Activated T-helper 1 cell treated with anti-CD3 and anti-CD28 coated beads, Interleukin-2, amount 50 U/mL, for 16 hours (primary cell): ENCODE measurements at places on chromosomes 6 and 20.

GRCh38 chr6:109514946-109515345 is 31.9 kb upstream of the ZBTB24 start:
- no peak for DNase-seq

DNA sequence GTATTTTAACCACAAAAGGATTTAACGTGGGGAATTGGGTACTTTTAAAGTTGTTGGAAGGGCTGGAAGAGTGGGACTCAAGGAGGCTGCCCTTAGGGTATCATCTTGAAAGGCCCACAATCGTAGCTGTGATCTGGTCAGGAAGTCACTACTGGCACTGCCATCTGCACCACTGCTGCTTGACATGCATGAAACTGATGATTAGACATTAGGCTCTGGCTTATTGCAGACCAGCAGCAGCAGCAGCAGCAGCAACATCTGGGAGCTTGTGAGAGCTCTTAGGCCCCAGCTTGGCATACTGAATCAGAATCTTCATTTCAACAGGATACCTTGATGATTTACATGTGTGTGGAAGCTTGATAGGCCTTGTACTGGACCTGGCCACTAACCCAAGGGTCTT is 68.6 kb downstream of the PHF20 start:
- no peak for DNase-seq

DNA sequence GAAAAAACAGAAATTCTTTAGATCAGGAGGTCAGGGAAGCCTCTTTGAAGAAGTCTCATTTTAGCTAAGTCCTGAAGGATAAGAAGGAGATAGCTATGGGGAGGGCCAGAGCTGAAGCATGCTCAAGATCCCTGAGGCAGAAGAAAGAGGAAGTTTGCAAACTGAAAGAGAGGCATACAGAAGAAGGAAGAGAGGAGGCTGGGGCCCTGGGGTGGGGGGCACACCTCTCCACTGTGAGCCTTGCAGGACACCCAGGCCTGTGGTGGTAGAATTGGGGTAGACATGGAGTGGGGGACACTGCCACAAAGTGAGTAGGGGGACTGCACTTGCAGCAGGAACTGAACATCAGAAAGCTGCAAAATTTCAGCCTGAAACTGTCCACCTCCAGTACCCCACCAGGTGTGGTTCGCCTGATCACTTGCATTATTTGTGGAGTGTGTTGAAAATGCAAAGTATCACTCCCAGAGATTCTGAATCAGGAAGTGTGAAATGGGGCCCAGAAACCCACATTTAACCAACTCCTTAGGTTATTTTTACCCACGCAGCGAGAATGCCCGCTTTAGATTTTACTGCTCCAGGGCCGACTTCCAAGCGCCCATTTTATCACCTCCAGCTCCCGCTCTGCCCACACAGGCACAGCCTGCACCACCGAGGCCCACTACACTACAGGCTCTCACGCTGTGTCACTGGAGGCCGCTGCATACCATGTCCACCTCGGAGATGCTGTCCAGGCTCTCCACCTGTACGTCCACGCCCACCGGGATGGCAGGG is 44.0 kb downstream of the GABRR2 start:
- DNase-seq, result no peak

- DNase-seq, result no peak
These were observed 1.7 kb downstream of the PREX1 start for GRCh38 chr20:48826069-48826468.

- no peak for DNase-seq
These were observed 5.1 kb upstream of the ADAM33 start for GRCh38 chr20:3686867-3687321.

DNA sequence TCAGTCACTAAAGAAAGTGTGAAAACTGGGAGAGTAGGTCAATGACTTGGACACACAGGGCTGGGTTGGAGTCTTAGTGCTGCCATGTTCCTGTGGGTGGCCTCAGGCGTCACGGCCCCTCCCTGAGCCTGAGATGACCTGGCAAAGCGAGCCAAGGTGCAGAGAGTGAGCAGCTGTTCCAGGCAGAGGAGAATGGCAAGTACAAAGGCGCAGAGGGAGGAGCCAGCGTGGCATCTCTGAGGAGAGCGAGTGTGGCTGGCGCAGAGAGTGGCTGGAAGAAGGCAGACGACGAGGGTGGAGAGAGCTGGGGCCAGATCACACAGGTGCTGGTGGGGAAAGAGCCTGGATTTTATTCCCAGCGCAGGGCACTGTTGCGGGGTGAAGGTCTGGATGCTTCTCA is 20.6 kb upstream of the CHMP4B start:
- DNase-seq, result no peak

DNA sequence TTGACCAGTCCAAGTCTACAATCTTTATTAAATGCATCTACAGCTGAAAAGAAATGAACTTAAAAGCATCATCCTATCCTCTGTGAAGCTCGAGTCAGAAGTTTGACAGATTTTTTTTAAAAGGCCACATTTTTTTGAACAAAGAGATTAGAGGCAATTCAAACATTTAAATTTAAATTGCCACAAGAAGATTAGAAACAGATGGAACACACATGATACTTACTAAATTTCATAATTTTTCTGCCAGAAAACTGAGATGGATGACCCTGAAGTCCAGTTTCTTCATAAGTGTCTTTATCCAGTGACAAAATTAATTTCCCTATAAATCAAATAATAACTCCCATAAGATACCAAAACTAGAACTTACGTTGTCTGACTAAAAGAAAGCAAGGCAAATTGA is 4.3 kb downstream of the RPP40 start:
- no peak for DNase-seq

GRCh38 chr6:135372758-135373157 is 124.8 kb downstream of the AHI1 start:
- no peak for DNase-seq

DNA sequence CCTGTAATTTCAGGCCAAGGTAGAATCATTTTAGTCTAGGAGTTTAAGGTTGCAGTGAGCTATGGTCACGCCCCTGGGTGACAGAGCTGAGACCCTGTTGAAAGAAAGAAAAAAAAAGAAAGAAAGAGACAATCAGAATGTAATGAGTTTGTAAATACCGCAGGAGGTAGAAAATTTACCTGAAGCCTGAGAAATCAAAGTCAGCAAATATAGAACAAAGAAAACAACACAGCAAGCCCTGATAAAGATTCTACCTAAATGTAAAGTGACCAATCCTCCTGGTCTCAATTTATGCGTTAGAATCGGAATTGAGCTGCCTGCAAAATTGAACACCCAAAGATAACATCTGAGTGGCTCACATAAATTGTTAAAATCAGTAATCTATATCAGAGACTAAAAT is 146.5 kb upstream of the ZNF184 start:
- DNase-seq, result no peak

DNA sequence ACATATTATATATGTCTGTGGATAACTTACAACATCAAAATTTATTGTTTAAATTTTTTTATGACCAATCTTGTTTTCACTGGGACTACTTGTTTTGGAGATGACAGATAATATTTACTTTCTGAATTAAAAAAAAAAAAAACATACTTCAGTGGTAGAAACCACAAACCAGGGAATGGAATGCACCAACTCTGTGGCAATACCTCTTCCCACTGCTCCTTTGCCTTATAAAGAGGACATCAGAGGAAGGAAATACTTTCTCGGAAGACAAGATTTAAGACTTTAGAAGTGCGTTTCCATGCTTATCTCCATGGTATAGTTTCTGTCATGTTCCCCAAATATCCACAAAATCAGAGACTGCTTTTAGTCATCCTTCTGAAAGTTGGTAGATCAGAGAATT is 1241.1 kb upstream of the EYS start:
- no peak for DNase-seq

- DNase-seq, result no peak
These were observed 30.4 kb upstream of the PNRC1 start for GRCh38 chr6:89050155-89050554.

DNA sequence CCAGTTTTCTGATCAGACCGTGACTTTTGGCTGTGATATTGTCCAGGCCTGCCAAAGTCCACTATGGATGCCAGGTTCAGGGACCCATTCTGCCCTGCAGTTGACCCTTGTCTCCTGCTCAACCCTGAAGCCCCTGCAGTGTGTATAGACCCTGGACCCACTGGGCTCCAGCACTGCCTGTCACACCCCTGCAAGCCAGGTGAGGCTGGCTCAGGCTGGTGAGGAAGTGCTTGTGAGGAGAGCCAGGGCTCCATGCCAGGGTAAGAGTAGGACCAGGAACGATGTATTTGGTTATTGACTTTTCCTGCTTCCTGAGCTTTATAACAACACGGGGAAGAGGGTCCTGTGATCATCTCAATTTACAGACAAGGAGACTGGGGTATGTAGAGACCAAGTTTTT is 19.1 kb upstream of the CD93 start:
- DNase-seq, result no peak

DNA sequence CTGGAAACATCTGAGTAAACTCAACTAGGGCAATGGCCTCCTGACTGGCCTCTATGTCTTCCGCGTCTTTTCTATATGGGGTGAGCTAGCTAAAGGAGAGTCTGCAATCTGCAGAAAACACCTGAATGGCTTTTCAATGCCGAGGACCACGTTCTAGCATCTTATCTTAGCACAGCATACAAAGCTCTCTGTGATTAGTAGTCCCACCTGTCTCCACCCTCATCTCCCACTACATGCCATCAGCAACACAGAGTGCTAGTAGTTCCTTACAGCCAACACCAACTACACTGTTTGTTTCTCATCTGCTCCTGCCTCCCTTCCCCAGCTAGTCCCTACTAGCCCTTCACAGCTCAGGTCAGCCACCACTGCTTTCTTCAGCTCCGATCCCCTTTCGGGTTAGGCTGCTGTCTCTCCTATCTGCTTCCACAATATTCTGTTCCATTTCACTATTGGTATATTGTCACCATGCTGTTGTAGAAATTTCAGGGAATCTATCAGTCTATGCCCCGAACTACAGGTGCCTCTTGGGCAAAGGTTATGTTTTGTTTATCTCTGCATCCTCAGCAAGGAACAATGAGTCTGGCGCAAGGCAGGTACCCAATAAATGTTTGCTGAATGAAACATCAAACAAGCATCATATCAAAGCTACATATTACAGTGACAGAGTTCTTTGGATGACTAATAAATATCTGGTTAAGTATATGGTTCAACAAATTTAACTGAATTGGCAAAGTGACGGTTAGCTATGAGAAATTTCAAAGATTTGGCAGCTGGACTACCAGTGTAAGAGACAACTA is 12.2 kb downstream of the LYRM4 start:
- DNase-seq, result no peak

GRCh38 chr20:25525867-25526266 is 59.5 kb downstream of the NINL start:
- no peak for DNase-seq

- DNase-seq, result no peak
These were observed 150.9 kb downstream of the JARID2 start for GRCh38 chr6:15396808-15397207.

DNA sequence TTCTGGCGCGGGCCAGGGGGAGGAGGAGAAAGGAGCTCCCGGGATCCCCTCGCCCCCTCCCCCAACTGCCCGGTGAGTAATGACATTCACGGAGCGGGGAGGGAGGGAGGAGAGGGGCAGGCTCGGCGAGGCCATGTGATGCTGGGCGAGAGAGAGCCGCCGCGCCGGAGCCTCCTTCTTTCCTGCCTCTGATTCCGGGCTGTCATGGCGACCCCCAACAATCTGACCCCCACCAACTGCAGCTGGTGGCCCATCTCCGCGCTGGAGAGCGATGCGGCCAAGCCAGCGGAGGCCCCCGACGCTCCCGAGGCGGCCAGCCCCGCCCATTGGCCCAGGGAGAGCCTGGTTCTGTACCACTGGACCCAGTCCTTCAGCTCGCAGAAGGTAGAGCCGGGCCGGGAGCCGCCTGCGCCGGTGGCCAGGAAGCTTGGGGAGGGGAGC is at the start of gene GDAP1L1:
Gene GDAP1L1, plus strand, starts transcription at position 178 of the 441 bp plus-strand sequence. Its CDS starts 27 bp downstream, at position 205.
- no peak for DNase-seq

GRCh38 chr6:119158057-119158848 is 79.8 kb upstream of the FAM184A start:
- no peak for DNase-seq

DNA sequence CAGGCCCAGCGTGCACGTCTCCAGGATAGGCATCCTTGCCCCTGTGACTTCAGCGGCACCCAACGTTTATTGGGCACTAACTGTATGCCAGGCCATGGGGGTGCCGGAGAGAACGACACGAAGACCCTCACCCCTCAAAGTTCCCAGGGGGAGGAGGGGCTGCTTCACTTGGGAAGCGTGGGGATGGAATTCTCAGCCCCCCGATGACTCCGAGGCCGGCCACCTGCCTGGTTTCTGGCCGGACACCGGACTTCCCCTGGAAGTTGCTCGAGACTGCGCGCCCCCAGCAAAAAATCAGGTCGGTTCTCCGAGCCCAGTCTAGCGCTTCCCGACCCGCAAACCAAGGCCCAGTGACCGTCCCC is 275 bp upstream of the MAVS start:
- DNase-seq, result no peak

DNA sequence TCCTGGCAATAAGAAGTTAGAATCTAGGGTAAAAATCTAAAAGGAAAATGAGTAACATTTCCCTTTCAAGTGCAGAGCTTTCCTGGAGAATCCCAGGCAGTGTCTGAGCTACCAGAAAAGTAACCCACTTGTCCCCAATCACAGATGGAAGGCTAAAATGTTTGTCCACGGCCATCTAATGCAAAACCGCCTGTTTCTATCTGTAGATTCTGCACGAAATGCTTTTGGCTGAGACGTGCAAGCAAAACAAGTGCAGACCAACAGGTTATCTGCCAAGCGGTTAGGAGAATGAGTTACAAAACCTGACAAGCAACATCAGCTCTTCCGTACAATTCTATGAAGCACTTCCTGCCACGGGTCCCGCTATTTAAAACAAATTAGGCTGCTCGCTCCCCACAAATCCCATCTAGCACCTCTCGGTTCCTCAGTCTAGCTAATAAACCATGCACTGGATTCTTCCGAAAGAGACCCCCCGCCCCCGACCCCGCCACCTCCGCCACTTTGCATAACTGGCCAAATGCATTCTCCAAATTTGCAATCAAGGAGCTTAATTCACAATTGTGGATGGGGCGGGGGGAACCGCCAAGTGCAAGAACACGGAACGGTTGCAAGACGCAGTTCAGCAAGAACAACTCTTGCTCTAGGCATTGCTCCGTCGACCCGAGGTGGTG is 1.4 kb downstream of the ELOVL5 start:
- no peak for DNase-seq

GRCh38 chr6:44771647-44772415 is 384.3 kb downstream of the CDC5L start:
- no peak for DNase-seq

- peak; percentile 46 for DNase-seq
These were observed 58.4 kb downstream of the SMLR1 start for GRCh38 chr6:130885392-130886192.

DNA sequence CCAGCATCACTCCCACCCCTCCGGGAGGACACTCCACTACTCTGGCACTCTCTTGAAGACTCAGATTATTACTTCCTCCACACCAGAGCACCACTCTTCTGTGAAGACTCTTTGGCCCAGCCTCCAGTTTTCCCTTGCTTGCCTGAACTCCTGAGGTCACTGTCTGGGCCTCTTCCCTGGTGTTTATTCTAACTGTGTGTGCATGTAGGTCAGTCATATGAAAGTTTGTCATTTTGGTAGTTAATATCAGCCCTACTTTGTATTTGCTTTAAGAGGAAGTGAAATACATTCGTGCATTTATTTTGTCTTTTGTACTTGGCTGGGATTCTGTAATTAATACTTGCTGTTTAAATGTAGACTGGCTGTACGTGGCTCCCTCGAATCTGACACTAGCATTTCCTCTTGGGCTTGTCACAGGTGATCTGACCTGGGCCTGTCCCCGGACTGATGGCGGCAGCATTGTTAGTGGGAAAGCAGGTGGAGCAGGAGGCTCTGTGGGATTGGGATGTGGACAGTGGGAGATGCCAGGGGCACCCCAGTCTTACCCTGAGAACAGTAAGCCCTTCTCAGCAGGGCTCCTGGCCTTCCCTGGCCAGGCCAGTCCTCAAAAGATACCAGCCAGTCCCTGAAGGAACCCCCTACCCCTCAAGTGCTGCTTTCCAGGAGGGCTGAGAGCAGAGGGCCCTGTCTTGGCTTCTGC is 350.5 kb downstream of the CDC5L start:
- no peak for DNase-seq
